ENCODE measurements at places on chromosomes 5 and 9. TPM values are rescaled to one million over a fixed set of nuclear protein-coding genes. Genes with fewer than 3 reads are reported as not detected.

ARHGAP26 gene
- 30.0 TPM for total RNA-seq

EFNA5 gene
- total RNA-seq: 13.3 TPM

SPATA31C1 gene
- total RNA-seq: 0.32 TPM

RNF180 gene
- 4.1 TPM for total RNA-seq

SLC34A3 gene
- 0.27 TPM for total RNA-seq

- ATAC-seq: no peak
Observed at GRCh38 chr5:178288401-178289368, 56.1 kb upstream of the PHYKPL start.

DNA sequence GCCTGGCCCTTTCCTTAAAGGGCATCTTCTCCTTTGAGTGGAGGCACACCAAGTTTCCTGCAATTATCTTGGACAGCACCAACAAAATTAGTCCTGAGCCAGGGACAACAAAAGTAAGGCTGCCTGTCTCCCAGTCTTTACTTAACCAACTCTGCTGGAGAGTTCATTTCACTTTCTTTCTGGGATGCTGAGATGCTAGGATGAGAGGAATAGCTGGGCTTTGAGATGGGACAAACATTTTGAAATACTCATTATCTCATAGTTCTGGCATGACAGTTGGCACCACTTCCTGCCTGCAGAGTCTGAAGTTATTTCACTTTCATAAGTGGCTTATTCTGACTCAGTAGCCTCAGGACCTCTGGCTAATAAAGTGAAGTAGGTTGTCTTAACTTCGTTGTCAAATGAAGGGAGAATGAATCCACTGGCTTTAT is 157.0 kb downstream of the C9orf152 start:
- no peak for ATAC-seq

DNA sequence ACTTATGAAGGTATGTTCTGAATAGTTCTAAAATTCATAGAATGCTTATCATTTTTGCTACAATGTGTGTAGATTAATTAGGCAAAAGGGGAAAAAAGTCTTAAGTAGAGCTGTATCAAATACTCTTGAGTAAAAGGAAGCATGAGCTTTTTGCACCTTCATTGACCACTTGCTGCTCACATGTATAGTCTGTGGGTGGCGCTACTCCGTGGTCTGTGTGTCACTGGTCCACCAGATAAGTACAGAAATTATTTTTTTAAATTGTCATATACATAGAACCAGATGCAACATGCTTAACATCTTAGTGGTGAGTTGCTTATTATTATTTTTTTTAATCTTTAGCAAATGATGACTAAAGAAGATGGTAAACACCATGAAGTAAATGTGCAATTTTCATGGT is 130.2 kb downstream of the MAN2A1 start:
- ATAC-seq: no peak

DNA sequence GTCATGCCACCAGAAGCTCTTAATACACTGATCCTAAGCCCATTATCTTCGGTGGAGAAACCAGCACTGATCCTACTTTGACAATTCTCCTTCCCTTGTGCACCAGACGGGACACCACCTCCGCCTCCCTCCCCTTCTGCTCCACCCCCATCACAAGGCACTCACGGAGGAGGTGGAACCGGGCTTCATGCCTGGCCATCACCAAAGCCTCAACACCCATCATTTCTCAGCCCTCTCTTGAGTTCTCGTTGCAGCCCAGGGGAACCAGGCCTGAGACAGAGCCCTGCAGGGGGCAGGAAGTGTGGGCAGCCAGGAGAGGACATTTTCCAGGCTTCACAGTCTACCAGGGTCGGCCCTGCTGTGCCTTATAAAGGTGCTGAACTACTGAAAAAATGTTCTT is 160.5 kb downstream of the GOLPH3 start:
- no peak for ATAC-seq

- peak; percentile 47 for ATAC-seq
Observed at GRCh38 chr5:71949772-71950171, 157.5 kb upstream of the MAP1B start.

DNA sequence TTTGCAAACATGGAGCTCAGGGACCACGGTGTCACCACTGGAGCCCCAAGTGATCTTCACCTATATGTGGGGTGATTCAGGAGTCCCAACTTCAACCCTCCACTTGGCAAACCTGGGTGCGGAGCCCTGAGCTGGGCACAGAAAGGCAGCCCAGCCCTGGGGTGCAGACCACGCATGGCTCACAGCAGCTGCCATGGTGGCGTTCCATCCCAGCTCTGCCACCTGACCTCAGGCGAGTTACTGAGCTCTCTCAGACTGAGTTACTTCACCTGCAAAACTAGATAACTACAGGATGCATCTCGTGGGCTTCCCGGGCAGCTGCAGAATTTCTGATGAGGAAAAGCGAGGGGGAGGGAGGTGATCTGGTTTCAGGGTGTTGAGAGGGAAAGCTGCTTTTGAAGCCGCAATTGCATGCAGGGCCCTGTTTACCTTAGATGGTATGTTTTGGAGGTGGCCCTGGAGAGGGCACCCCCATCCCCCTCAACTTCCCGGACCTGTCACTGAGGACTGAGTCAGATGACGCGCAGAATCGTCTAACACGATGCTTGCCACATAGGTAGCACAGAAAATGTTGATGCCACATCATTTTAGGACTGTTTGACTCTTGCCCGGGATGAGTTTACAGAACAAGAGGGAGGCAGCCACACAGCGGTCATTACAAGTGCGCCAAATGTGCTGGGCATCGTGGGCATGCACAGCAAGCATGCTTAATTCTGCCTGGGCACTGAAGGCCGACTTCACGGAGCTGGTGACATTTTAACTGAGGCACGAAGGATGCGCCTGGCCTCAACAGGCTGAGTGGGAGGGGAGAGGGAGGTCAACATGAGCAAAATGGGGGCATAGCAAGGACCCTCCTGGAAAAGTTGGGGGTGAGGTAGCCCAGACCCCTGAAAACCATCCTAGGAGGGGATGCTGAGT is 154.6 kb downstream of the COL23A1 start:
- no peak for ATAC-seq

GRCh38 chr5:123037104-123037418 is 536 bp upstream of the PPIC start:
- ATAC-seq: no peak

GRCh38 chr5:169812786-169813185 is 167.5 kb downstream of the INSYN2B start:
- ATAC-seq: no peak

DNA sequence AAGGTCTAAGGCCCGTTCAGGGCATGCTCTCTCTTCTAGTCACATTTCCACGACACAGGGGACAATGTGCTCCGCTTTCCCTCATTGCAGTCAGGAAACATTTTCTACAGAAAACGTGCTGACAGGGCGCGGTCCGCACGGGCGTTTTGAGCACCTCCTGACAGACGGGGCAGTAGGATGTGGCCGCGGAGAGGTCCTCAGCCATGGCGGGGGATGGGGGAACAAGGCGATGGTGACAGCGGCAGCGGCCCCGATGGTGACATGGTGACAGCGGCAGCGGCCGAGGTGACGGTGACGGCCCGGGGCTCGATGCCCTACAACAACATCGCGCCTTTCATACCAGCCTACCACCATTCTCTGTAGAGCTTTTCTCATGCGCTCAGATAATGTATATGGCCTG is 4.1 kb downstream of the PLPP1 start:
- no peak for ATAC-seq

DNA sequence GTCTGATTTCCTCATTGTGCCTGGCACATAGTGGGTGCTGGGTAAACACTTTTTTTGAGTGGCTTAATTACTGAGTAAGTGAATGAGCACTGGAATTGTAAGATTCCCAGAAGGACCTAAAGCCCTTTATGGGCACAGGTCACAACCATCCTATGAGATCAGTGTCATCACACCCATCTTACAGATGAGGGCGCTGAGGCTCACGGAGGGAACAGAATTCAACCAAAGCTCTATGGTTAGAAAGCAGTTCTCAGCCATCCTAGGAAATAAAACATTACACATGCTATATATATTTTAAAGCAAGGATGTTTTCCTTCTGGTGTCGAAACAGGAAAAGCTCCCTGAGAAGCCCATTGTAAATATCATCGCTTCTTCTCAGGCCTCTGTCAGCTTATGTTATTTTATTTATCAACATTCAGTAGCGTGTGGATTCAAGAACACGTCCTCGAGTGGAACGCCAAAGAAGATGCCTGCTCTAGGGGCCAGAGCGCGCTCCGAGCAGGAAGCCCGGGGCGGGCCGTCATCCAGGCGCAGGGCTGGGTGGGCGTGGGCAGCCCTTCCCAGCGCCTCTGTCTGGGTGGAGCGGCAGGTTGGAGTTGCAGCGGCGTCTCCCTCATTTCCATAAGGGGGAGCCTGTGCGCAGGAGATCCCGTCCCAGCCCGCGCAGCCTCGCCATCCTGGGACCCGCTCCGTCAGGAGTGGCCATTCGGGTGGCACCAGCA is 155.8 kb upstream of the SMIM23 start:
- ATAC-seq: peak; percentile 98

- ATAC-seq: no peak
Observed at GRCh38 chr5:11564706-11565105, 339.5 kb downstream of the CTNND2 start.

- no peak for ATAC-seq
Observed at GRCh38 chr5:107619781-107620180, 51.0 kb downstream of the EFNA5 start.

- ATAC-seq: no peak
Observed at GRCh38 chr9:98550206-98550820, 158.4 kb downstream of the GABBR2 start.

GRCh38 chr5:110853267-110853666 is 114.5 kb downstream of the SLC25A46 start:
- no peak for ATAC-seq

DNA sequence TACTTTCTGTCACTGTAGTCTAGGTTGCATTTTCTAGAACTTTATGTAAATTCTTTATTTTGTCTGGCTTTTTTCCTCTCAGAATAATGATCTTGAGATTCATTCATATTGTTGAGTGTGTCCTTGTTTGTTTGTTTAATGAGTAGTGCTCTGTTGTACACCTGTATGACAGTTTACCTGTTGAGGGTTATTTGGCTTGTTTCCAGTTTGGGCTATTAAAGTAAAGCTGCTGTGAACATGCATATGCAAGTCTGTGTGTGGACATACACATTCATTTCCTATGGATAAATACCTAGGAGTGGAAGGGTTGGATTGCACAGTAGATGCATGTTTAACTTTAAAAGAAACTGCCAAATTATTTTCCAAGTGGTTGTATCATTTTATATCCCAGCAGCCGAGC is 30.4 kb downstream of the MVB12B start:
- ATAC-seq: no peak

DNA sequence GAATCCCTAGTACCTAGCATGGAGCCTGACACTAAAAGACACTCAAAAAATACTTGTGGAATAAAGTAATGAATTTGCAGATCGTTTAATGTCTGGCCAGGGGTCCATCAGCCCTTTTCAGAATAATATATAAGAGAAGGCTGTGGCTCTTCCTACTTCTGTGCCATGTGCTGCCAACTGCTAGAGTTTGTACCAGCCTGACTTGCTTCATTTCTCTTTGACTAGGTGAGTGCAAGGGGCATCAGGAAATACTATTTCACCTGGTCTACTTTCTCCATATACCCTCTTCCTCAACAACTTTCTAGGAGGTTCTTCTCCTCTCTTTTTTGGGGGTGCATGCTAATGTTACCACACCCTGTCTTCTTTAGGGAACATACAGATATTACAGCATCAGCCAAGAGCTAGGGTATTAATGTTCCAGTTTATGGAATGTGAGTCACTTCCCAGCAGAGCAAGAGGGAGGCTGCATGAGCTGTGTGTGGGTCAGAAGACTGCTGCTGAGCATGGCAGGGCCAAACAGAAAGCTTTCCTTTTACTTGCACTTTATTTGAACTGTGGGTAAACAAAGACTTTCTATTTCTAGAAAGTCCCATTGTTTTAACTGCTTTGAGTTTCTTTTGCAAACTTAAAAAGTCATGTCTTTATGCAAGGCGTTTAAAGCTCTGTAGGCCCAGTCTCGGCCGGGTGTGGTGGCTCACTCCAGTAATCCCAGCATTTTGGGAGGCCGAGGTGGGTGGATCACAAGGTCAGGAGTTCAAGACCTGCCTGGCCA is 158.9 kb downstream of the ADAMTSL1 start:
- peak; percentile 99 for ATAC-seq

GRCh38 chr9:136697146-136697820 is 10.0 kb upstream of the AGPAT2 start:
- ATAC-seq: peak; percentile 2

- ATAC-seq: no peak
Observed at GRCh38 chr9:35906923-35907699, 1.1 kb downstream of the HRCT1 start.
